GM23248 (cell line): ENCODE measurements at places on chromosomes 16 and 17. TPM values are rescaled to one million over a fixed set of nuclear protein-coding genes. Genes with fewer than 3 reads are reported as not detected.

Gene TMC7
- 1.4 TPM in 2 replicates for polyA plus RNA-seq

Gene DNAH9
- not detected in 2 replicates for polyA plus RNA-seq

Gene MYH1
- 0.04 and 0.10 TPM in 2 replicates for polyA plus RNA-seq

Gene TOX3
- polyA plus RNA-seq: not detected in 2 replicates

Gene NOD2
- not detected in 2 replicates for polyA plus RNA-seq

Gene HASPIN
- 1.1 and 1.4 TPM in 2 replicates for polyA plus RNA-seq

Gene ACSM5
- polyA plus RNA-seq: not detected in 2 replicates

Gene HOXB7
- 18.9 and 19.4 TPM in 2 replicates for polyA plus RNA-seq

Gene TLCD2
- 2.2 and 2.4 TPM in 2 replicates for polyA plus RNA-seq

Gene SLC25A10
- 11.0 and 12.5 TPM in 2 replicates for polyA plus RNA-seq

Gene STH
- polyA plus RNA-seq: not detected in 2 replicates

Gene DNAAF8
- polyA plus RNA-seq: 1.7 and 2.3 TPM in 2 replicates

Gene TEX19
- polyA plus RNA-seq: not detected in 2 replicates

Gene DOC2B
- 0.03 TPM in 1 of 2 replicates, not detected in the other for polyA plus RNA-seq
